Iris pigment epithelial cell (primary cell): ENCODE measurements at places on chromosomes 4 and X.

DNA sequence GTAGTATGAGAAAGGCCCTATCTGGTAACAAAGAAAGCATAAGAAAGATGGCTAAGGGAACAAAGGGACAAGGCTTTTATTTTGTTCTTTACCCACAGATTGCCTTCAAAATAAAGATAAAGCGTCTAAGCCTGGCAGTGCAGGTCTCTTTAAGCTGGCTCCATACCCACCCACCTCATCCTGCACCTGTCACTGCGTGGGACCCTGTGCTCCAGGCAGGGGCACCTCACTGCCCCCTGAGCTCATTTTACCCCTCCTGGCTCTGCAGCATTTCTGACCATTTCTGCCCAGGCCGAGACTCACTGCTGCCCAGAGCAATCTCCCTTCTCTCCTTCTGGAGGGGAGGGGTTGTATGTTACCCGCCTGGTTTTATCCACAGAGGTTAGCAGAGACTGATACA is 1.7 kb upstream of the CYP4V2 start:
- no peak for DNase-seq

DNA sequence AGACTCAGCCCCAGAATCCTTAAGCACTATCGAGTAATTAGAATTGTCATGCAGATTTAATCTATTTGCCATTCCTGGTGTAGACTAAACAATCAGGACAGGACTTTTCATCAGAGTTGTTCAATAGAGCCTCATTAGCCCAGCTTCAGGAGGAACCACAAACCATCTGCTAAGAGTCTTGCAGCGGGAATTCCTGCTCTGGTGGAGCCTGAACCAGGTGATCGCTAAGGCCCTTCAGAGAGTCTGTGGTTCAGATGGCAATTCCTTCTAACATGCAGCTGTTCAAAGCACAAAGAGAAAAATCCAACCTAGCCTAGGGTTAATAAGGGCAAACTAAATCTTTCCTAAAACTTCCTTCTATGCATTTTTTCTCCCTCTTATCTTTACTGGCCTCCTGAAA is 119.1 kb upstream of the CPEB2 start:
- DNase-seq = no peak

- DNase-seq = no peak
Observed at GRCh38 chr4:19727141-19727540, 524.6 kb upstream of the SLIT2 start.

DNA sequence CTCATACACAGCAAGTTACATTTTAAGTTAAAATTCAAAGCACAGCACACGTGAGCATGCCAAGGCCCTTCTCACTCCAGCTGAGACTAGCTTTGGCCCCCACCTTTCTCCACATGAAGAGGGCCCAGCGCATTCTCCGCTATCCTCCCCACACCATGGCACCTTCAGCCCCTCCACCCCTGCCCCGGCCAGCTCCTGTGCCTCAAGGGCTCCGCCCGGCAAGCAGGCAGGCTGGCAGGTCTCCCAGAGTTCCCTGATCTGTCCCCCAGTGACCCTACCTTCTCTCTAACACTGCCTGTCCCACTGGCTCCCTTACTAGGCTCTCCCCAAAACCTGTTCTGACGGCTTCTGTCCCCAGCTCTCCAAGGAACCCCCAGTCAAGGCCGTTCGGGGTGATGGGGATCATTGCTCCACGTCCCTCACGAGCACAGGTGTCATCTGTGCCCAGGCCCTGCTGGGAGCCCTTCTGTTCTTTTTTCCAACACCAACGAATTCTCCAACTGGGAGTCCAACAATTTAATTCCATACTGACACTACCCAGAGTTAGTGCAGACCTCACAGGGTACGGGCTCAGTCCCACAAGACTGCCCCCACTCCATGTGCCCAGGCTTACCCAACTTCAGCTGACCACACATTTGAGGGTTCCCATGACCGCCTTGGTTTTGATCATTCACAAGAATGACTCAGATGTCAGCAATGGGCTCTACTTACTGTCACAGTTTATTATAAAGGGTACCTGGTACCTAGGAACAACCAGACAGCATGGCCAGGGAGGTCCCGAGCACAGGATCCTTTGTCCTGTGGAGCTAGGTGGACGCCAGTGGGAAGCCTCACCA is 4.2 kb downstream of the LETM1 start:
- DNase-seq = no peak

GRCh38 chr4:99624141-99624719 is 33.4 kb downstream of the C4orf54 start:
- no peak for DNase-seq

- no peak for DNase-seq
Observed at GRCh38 chr4:140080883-140081282, 73.1 kb downstream of the MAML3 start.

DNA sequence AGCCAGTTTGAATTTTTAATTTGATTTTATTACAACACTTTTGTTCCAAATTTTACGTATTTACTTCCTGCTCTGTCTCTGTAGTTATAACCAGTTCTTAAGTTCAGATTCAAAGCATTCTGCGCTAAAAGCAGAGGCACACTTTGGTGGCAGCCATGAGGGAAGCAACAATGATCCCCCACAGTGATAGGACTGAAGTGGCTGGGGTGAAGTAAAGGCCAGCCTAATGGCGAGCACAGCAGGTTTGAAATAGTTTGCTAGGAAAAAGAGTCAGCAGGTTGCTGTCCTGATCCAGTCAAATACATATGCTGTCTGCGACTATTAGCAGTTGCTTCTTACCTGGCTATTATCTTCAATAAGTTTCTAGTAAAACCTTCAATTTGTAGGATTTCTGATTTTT is 176.3 kb downstream of the RPA4 start:
- no peak for DNase-seq

GRCh38 chr4:158850371-158850770 is 81.5 kb downstream of the FNIP2 start:
- DNase-seq = no peak

- no peak for DNase-seq
Observed at GRCh38 chr4:140720387-140721304, 35.5 kb downstream of the TBC1D9 start.

GRCh38 chr4:3218824-3219760 is 29.9 kb upstream of the MSANTD1 start:
- DNase-seq = no peak

DNA sequence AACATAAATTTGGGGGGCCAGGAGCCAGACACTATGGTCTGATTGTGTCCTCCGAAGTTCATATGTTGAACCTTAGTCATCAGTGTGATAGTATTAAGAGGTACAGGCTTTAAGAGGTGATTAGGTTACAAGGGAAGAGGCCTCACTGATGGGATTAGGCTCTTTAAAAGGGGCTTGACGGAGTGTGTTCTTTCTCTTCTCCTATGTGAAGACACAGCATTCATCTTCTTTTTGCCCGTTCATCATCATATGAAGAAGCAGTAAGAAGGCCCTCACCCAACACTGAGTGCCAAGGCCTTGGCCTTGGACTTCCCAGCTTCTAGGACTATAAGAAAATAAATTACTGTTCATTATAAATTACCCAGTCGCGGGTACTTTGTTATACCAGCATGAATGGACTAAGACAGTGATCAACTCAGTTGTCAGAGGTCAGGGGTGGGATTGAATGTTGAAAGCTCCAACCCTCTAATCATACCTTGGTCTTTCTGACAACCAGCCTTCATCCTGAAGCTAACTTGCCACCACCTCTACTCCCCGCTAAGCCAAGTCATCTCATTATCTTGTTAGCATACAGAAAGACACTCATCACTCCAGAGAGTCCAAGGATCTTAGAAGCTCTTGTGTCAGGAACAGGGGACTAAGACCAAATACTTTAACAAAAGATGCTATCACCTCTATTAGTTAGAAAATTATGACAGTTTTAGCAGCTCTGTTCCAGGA is 543.4 kb upstream of the DIPK2B start:
- DNase-seq = no peak

DNA sequence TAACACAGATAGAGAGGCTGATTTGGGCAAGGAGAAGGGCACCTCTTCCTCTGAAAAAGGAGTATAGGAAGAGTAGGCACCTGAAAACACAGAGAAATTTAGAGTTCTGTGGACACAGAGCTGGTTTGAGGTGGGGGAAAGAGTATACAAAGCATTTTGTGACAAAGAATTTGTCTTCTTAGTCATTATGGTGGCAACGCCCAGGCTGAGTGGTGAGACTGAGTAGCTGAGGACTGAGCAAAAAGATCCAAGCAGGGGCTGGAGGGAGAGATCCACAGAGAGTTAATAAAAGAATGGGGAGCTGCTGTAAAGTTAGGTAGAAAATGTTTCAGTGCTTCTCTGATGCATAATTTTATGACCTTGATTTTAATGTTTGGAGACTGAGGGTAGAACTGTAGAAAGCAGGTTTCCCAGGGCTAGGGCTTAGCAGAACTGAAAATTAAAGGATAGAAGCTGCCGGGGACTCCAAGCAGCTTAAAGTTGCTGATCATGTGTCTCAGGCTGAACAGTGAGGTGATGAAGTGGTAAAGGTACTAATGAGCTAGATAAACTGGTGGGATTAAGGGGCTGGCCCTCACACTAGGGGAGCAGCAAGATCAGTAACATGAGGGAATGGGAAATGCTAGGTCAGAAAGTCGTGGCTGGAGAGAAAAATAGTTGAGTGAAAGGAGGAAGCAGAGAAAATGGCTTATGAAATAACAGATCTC is 118.9 kb downstream of the CEP44 start:
- DNase-seq = no peak

DNA sequence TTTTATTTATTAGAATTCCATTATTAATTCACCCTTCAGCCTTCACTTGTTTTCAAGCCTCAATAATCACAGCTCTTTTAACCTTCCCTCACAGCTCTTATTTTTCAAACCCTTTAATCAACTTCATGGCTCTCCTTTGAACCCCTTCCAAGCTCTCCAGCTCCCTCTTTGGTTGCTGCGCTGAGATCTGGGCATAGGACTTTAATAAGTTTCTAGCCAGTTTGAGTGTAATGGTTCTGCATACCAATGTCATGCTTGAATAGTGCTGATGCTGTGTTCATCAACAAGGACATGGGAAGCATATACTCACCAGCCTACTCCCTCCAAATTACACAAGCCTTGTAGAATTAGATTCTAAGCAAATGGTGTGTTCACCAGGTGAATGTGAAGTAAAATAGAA is 3.5 kb upstream of the RNF212 start:
- DNase-seq = no peak

GRCh38 chrX:87337267-87337666 is 180.3 kb upstream of the KLHL4 start:
- no peak for DNase-seq

DNA sequence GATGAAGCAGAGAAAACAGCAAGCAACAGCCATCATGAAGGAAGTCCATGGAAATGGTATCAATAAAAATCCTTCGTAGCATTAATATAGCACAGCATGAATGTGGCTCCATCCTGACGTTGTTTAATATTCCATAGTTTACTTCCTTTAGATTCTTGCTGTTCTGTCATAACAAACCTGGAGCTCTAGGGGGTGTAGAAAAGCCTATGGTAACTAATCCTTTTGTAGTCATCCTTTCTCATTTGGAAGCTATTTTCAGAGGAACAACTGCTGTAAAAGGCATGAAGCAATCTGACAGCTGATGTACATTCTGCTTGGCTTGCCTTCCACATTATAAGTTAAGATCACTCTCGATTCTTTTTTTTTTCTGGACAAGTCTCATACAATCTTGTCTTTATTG is 914 bp downstream of the MYOZ2 start:
- DNase-seq = peak; percentile 74

DNA sequence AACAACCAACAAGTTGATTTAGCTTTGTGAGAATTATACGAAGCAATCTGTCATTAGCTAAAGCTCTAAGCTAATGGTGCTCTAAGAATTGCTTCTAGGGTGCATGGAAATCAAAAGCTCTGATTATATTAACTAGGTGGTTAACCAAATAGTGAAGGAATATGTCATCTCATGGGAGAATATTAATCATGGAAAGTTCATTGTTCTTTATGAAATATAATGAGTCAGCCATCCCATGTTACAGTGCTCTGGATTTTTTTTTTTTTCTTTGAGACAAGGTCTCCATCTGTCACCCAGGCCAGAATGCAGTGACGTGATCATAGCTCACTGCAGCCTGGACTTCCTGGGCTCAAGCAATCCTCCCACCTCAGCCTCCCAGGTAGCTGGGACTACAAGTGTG is 10.5 kb downstream of the DCAF8L2 start:
- peak; percentile 26 for DNase-seq

DNA sequence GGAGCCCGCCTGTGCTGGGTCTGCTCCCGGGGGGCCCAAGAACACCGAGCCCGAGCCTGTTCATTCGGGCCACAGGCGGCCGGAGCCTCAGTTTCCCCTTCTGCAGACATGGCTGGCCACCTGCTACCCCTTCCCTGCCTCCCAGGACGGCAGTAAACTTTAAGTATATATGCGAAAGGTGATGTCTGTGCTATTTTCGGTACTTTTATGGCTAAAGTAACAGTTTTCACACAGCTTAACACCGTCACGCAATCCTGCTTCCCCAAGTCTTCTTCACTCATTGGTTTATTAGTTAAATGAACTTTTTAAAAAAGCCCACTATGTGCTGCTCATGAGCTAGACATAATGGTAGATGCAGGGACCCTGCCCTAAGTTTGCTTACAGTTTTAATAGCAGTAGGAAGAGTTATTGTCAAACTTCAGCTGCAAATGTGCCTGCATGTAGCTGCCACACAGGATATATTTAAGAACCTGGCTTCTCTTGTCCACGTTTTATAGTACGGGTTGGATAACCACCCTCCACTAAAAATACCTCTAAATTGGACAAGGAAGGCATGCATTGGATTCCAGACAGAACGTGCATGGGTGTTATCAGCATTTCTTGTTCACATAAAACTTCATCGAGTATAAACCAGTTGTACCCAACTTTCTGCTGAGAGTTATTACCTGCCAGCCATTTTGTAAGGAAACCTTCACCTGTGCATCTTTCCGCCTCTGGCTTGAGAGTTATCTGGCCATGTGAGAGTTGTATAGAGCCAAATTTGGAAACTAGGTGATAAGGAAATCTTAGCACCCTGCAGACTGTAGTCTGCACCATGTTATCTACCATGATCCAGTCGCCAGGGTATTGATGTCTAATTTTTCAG is 741 bp downstream of the ANAPC4 start:
- DNase-seq = no peak

DNA sequence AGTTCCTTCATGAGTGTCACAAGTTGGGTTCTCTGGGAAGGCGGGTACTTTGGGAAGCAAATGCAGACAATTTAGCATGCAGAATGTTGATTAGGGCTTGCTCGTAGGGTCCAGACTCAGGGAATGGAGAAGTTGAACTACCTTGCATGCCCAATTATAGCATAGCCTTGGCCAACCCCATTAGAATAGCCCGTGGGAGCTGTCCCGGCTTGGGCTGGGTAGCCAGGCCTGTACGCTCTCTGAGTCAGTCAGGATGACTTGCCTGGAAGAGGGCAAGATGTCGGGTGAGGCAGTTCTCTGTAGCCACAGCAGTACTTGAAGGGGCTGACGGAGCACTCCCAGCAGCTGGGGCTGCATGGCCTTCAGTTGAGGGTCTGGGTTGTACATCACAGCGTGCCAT is 19.5 kb downstream of the KIAA0232 start:
- no peak for DNase-seq

- DNase-seq = no peak
Observed at GRCh38 chr4:139221687-139222086, 44.7 kb upstream of the ELF2 start.

GRCh38 chr4:140742838-140743193 is 13.4 kb downstream of the TBC1D9 start:
- DNase-seq = no peak

GRCh38 chr4:126213996-126214395 is 899.2 kb downstream of the FAT4 start:
- DNase-seq = no peak

GRCh38 chrX:120697053-120697452 is 67.2 kb upstream of the C1GALT1C1 start:
- no peak for DNase-seq

GRCh38 chr4:114038762-114039387 is 59.4 kb upstream of the ARSJ start:
- no peak for DNase-seq
